BJ (cell line): ENCODE measurements at places on chromosomes 16 and 17.

- DNase-seq: no peak
These were observed 116.5 kb downstream of the HS3ST3B1 start for GRCh38 chr17:14417336-14417735.

GRCh38 chr17:71632328-71632727 lies 488.5 kb upstream of the SOX9 start:
- no peak for DNase-seq

GRCh38 chr17:3796110-3796821 lies 4.7 kb downstream of the ITGAE start:
- no peak for DNase-seq

DNA sequence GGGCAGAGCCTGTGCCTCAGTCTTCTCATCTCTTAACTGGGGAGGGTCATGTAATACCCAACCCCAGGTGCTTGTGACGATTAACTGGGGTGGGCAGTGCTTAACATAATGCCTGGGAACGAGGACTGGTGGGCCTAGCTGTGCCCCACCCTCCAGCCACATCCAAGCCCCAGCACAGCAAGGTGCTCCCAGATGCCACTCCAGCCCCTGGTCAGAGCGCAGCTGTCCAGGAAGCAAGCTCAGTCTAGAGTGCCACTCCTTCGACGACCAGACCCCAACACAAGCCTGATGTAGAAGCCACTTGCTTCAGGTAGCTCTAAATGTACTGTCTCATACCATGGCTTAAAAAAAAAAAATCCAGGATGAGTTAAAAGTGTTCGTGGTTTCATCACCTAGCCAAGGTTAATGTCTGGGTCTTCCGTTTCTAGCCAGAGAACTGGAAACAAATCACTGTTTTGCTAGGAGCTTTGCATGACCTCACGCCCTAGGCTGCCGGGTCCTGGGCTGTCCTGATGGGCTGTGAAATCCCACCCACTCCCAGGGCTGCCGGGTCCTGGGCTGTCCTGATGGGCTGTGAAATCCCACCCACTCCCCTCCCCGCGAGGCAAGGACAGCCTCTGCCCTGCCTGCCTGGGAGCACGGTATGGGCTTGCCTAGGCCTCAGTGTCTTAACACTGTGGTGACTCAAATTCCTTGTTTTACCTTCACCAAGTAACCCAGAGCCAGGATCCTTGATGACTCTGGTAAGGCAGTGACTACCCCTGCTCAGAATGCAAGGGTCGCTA lies 7.7 kb downstream of the MIEF2 start:
- DNase-seq: no peak

DNA sequence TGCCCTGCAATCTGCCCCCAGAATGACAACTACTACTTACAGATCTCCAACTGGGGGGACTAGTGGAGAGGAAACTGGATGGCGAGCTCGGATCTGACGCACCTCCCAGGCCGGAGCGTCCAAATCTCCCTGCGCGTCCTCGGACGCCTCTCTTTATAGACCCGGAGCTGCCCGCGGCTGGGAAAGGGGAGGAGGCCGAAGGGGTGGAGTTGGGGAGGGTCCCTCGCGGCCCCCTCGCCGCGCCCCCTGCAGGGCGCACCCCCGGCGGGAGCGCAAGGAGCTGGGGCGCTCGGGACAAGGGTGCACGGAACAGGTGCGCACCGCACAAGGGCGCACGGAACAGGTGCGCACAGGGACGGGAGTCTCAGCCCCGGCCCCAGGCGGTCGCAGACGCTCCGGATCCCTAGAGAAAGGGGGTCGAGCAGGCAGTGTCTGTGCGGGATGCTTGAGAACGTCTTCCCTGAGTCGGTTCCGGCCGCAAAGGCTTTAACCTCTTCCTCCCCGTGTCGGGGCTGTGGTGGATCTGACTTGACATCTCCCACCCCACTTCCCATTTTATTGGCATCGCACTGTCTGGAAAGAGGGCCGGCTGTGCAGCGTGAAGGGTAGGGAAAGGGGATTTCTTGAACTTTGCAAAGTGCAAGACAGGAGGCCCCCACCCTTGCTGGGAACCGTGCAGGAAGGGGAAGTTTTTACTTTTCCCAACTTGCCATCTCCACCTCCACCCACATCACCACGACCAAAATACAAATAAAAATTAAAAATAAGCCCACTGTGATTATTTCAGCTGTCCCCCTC lies at the start of gene MYH11:
TSS of gene MYH11 (minus strand) at position 128 of the 798 bp plus-strand sequence. CDS start 18,776 bp downstream, outside the sequence.
- no peak for DNase-seq

DNA sequence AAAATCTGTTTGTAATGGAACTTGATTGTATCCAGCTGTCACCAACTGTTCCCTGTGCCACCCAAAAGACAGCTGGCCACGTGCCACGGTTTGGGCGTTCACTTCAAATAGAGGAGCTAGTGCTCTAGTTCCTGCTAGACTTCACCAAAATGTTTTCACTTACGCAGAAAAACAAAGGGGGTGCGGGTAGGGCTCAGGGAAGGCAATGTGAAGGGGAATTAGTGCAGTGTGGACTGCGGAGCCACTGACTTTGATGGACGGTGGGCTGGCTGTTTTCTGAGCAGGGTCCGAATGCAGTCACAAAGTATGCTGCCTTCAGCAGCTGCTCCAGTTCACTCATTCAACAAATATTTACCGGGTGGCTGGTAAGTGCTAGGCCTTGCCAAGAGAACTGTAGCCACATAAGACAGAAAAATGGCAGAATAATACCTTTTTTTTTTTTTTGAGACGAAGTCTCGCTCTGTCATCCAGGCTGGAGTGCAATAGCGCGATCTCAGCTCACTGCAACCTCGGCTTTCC lies 7.6 kb upstream of the CYTH1 start:
- DNase-seq: peak; percentile 36

DNA sequence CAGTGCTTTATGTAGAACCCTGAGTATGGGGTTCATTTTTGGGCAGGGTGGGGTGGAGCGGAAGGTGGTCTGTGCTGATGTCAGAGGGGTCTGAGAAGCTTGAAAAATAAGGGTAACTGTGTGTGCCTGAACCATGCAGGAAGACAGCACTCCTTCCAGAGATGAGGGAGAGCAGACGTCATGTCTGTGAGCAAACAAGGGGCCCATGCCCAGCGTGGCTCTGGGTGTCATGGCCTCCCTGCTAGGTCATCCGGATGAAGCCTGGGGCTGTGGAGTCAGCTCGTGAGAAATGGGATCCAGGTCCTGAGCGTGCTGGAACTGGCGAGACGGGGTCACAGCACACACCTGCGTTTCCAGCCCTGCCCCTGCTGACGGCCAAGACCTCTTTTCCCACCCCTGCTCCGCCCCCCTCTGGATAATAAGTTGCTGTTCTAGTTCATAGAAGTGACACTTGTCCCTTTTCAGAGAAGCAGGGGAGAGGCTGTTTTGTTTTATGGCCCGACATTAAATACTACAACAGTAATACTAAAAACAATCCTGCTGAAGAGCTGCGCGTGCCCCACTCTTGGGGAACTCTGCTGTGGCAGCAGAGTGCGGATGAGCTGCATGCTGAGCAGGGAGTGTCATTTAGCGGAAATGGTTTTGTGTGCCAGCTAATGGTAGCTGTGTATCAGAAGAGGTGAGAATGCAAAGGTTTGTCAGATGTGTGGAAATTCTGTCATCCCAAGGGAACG lies 92.6 kb downstream of the RPTOR start:
- DNase-seq: no peak

DNA sequence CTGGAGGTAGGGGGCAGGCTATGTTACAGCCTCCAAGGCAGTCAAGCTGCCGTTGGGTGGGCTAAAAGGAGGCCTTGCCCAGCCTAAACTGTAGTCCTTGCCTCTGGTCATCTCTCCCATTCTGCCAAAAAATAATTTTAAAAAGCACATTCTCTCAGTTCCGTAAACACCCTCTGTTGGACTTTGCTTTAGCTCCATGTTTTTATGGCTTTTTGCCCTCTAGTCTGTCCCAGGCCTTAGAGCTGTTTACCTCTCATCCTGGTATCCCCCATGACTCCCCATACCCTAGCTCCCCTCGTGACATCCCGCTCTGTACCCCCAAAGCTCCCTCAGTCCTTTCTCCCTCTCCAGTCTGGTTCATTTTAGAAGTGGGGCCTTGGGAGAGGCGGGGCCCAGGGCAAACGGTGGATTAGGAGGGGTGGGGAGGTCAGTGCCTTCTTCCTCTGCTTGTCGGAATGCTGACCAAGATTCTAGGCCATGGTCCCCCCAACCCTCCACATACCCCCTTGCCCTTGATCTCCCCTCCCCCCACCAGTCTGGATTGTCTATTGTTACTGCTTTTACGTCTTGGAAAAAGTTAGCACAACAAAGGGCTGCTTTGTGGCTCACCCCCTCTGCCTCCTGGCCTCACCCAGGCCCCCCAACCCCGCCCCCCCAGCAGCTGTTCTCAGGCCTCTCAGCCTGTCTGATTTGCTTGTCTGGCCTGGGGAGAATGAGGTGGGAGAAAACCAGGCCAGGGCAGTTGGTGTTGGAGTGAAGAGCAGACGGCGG lies 18.4 kb downstream of the GJD3 start:
- DNase-seq: no peak

DNA sequence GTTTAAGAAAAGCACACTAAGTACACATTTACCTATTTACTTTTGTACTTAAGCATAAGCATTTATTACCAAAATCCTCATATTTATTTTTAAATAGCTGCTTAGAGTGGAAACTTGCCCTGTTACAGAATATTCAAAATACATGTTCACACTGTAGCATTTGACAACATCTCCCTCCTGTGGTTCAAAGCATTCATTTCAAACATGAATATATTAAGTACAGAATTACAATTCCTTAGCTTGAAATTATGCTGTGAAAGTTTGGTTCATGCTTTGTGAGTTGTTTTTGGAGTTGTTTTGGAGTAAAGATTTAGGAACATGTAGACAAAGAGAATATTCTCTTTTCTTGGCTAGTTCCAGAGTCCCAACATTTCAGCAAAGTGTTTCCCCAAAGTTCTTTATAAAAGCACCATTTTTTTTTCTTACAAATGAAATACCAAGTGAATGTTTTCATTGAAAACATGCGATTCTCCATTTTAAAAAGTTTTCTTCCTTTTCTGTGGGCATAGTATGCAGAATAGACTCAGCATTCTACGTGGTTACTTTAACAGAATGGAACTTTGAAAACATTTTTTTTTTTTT lies 33.2 kb downstream of the TUBD1 start:
- no peak for DNase-seq

DNA sequence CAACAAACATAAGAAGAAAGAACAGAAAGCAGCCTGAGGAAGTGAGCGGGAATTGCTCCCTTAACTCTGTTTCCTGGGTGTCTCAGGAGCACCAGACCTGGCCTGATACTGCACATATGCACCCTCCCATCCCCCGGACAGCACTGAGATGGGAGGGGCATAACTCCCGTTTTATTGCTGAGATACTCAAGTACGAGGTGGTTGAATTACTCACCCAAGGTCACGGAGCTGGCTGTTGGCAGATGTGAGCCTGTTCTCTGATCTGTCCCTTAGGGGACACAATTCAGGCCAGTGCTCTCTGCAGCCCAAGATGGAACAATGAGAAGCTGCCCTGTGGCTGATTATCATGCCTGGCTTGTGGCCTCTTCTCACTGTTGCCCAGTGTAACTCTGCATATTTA lies 9.1 kb upstream of the MED9 start:
- no peak for DNase-seq

DNA sequence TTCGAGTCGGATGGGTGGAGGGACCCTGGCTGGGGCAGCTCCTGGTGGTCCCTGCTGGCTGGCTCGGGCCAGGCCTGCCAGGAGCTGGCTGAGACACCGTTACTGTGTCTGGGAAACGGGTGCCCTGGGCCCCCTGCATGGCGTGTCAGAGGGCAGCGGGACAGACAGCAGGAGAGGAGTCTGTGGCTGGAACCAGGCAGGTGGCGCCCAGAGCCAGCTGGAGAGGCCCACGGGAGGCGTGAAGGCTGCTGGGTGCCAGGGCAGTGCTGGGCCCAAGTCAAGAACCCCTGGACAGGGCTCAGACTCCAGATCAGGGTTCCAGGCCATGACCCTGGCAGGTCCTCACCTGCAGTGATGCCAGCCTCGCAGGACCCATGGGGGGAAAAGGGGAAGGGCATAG lies 16.6 kb downstream of the SOX8 start:
- no peak for DNase-seq

GRCh38 chr17:41513168-41513547 lies 5.5 kb downstream of the KRT15 start:
- DNase-seq: no peak

DNA sequence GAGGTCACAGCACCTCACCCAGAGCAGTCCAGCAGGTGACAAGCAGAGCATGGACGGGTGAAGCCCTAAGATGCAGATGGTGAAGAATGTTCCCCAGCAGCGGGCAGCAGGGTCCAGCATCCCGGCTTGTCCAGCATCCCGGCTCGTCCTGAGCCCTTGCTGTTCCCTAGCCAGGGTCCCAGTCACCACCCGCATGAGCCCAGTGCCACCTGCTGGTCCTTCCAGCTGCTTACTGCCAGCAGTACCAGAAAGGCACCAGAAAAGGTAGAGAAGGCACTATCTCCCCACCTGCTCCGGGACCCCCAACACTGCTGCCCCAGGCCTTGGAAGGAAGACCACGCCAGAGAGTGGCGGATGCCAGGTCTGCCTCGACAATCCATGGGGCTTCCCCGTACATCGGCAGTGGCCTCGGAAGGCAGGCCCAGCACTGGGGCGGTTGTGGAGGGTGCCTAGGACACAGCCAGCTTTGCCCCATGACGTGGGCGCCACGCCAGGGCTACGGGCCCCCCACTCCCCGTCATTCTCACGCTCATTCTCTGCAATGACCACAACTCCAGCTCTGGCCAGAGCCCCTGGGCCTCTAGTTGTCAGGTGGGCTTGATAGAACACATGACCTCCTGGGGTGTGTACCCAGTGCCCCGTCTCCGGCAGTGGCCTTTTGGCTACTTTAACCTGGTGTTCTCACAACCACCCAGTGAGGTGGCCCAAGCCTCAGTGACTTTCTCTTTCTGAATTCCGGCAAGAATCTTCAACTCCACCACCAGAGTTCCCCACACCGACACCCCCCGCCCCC lies 1.4 kb downstream of the CENPX start:
- DNase-seq: no peak

DNA sequence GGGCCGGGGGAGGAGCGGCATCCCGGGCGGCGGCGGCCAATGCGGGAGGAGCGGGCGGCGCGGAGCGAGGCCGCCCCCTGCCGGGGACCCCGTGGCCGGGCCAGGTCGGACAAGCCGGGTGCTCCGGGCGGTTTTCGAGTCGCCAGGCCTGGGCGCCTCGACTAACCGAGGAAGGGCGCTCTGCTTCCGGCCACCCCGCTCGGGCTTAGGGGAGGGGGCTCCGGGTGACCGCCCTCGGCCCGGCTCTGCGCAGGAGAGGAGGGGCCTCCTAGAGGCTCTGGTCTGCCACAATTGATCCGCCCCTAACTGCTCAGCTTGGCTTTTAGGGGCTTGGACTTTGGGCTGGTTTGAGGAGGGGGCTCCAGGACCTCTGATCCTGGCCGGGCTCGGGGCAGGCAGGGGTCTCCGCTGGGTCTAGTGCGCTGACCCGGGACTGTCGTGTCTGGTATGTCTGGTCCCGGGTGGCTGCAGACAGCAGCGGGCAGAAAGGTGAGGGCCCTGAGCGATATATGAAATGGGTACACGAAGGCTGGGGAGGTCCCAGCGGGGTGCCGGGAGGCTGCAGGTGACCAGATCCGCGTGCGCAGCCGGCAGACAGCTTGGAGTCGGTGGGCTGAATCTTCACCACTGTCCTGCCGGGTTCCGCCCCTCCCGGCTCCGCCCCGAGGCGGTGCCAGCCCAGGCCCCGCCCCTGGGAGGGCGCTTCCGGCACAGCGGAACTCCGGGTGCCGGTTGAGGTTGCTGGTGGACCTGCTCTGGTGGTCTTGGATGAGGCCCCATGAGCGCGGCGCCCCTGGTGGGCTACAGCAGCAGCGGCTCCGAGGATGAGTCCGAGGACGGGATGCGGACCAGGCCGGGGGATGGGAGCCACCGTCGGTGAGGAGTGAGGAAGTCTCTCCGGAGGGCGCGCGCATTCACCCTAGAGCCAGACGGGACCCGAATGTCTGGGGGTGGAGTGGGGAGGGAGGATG lies at the start of gene USB1:
TSS of gene USB1 (plus strand) at position 702 of the 971 bp plus-strand sequence. CDS start at position 779, 77 bp downstream.
- DNase-seq: no peak

- no peak for DNase-seq
These were observed 390.1 kb downstream of the ZFHX3 start for GRCh38 chr16:72657791-72658190.
